ENCODE measurements at places on chromosomes 16 and 17.

GRCh38 chr16:22402191-22402590 is 27.8 kb upstream of the CDR2 start:
- DNase-seq, result no peak

GRCh38 chr17:76597156-76598003 is 11.7 kb upstream of the ST6GALNAC2 start:
- no peak for DNase-seq

DNA sequence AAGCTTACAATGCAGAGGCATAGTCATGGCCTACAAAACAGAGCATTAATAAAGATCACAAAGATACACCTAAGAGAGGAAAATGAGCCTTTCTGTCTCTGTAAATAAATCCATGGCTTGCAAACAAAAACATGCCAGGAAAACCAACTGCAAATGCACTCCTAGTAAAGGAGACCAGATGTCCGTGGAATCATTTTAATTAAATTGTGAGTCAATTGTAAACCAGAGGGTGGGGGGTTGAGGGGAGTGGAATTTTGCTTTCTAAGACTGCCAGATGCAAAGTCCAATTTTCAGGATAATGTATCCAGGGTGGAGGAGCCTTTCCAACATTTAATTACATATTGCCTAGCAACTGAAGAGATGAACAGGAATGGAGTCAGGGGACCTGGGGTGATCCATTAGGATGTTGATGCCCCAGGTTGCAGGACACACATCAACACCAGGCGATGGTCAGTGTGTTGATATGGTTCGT is 390.3 kb upstream of the CCL2 start:
- DNase-seq, result no peak

GRCh38 chr17:55959756-55960155 is 193.5 kb upstream of the ANKFN1 start:
- no peak for DNase-seq

DNA sequence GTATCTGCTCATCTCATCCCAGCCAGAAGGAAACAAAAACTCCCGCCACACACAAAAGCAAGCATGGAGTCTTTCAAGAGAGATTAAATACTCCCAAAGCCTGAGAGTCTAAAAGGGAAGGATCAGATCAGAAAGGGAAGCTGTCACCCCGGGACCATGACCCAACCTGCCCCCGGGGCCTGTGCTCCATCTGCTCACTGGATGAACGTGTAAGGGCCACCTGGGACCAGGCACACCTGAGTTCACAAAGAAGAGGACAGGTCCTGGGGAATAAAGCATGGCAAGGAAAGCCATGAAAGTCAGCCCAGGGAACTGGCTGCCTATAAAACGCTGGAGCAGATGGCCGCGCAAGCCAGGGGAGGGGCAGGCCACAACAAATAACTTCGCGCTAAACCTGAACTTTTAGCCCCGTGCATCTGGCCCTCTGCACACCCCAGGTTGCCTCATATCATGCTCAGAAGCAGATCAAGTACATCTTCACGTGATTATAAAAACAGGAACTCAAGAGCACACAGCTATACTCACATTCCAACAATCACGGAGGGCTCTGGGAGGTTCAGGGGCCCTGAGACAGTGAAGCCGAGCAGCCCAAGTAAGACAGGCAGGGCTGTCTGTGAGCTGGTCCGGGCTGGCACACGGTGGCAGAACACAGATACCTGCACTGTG is 3.4 kb downstream of the TMEM11 start:
- no peak for DNase-seq

DNA sequence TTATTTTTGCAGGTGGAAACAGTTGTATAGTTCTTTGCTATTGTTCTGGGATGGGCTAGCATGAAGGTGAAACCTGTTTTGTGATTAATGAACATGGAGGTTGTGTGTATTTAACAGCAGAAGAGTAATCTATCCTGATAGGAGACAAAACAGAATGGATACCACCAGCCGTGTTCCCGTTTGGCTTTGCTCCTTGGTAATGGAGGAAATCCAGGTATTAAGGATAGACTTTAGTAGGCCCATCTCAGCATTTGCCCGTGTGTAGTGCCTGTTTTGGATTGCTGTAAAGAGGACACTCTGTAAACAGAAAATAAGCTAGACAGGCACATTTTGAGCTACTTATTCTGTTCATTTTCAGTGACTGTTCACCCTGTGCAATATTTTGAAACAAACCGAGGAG is 215.1 kb downstream of the RBFOX1 start:
- no peak for DNase-seq

DNA sequence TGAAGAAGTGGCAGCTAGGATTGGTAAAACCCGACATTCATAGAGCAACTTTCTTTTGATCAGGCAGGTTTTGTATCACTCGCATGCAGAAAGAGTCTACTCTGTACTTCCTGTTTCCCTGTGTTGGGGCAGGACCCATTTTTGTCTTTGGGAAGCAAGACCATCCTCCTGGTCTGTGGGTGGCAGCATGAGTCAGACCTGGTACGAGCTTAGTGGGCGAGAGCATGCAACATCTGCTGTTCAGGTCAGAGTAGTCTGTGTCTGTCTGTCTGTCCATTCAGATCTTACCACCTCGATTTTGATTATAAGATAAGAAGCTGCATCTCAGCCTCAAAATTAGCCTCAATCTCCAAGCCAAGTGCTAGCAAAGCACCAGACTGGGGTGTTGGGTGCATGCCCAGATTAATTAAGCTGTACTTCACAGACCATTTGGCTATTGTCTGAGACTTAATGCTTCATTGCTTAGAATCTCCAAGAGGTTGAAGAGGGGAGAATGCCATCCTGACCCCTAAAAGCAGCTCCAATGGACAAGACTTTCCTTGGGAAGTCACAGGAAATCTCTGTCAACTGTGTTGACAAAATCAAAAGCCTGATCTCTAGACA is 110.9 kb downstream of the XYLT1 start:
- DNase-seq, result peak; percentile 41

- DNase-seq, result no peak
These were observed 9.5 kb downstream of the DEF8 start for GRCh38 chr16:89958068-89958467.

- no peak for DNase-seq
These were observed 5.5 kb downstream of the TEPSIN start for GRCh38 chr17:81233316-81233715.

GRCh38 chr16:89693289-89693731 is 6.8 kb downstream of the CDK10 start:
- peak; percentile 35 for DNase-seq

DNA sequence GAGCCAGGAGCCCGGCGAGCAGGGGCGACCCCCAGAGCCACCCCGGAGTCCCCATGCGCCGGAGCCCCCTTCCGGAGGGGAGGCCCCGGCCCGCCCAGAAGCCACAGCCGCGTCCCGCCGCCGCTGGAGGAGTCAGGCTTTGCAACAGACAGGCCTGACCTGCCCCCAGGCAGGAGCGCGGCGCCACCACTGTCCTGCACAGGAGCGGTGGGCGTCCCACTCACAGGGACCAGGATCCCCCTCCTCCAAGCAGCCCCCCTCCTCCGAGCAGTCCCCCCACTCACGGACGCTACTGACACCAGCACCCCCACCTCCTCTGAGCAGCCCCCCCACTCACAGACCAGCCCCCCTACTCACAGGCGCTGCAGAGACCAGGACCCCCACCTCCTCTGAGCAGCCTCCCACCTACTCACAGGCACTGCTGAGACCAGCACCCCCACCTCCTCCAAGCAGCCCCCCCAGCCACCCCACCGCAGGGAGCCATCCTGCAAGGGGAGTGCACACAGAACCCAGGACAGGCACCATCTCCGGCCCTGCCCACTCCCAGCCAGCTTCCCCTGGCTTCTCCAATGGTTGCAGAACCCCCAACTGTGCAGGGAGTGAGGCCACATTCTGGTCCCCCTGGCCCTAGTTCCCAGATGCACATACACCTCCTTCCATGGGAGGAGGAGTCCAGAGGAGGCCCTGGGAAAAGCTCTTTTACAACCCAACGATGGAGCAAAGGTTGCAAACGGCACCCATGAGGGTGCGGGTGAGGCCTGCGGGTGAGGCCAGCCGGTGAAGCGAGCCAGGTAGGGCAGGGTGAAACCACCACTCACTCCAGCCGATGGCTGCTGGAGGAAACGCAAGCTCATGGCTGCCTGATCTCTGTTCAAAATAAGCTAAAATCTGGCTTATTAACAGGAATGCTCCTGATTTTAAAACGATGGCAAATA is 69.9 kb downstream of the ABR start:
- DNase-seq, result no peak

- no peak for DNase-seq
These were observed 220.1 kb downstream of the SLC39A11 start for GRCh38 chr17:72872396-72872795.

- DNase-seq, result no peak
These were observed 119.8 kb downstream of the HIC1 start for GRCh38 chr17:2174468-2175293.

GRCh38 chr16:30585400-30586191 is at the start of gene ZNF785:
Gene ZNF785, minus strand, starts transcription at chr16:30585697. Its CDS starts 86 bp downstream, at chr16:30585611.
- DNase-seq, result peak; percentile 95

- no peak for DNase-seq
These were observed 31.5 kb downstream of the LMF1 start for GRCh38 chr16:939311-939710.

DNA sequence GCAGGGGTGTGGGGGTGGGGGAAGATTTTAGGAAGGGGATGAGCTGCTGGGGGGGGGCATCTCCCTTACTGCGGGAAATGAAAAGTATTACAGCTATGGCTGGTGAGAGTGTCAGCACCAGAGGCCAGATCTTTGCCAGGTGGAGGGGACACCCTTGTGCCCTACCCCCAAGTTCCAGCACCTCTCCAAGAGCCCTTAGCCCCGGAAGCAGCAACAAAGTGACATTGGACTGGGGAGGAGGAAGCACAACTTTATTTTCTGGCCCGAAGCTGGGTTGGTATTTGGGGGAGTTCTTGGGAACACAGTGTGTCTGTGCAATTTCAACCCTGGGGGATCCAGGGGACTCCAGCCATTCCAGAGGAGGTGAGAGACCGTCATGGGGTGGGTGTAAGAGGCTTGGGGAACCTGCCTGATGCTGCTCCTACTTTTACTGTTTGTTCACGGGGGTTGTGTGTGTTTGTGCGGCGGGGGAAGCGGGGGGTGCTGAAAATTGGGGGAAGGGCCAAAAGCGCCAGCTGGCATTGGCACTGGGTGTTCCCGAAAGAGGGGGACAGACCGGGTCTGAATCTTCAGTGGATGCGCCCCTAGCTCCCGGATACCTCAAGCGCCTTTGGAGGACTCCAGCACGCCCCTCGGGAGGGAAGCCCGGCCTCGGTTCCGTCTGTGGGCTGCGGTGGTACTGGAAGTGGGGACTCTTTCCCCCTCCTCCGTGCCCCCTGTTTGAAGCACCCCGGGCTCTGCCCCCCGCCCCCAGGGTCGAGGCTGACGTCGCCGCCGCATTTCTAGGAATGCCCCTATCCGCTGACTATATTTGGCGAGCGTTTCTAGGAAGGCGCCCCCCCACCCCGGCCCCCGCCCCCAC is 230.3 kb downstream of the MRTFB start:
- peak; percentile 38 for DNase-seq

DNA sequence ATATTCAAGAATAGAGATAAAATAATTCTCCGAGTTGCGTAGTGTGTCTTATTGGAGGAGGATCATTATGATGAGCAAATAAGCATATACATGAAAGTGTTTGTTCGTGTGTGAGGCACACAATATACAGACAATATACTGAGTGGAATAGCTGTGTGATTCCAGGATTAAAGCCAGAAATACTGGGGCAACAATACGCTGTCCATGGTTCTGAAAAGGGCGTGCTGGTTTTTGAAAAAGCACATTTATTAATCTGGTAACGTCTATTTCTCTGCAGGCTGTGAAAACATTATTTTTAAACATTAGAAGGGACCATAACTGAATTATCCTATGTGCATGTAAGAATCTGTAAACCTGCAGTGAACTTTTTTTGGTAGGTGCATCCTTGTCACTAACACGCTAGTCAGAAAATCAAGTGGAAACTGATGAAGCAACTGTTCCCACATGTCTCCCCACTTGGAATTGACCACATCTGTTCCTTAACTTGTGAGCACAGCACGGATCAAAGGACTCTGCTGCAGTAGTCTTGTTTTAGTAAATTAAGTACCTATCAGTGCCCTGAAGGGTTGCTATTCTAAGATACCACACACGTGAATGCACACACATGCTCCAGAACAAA is 346.0 kb downstream of the GRIN2A start:
- no peak for DNase-seq

DNA sequence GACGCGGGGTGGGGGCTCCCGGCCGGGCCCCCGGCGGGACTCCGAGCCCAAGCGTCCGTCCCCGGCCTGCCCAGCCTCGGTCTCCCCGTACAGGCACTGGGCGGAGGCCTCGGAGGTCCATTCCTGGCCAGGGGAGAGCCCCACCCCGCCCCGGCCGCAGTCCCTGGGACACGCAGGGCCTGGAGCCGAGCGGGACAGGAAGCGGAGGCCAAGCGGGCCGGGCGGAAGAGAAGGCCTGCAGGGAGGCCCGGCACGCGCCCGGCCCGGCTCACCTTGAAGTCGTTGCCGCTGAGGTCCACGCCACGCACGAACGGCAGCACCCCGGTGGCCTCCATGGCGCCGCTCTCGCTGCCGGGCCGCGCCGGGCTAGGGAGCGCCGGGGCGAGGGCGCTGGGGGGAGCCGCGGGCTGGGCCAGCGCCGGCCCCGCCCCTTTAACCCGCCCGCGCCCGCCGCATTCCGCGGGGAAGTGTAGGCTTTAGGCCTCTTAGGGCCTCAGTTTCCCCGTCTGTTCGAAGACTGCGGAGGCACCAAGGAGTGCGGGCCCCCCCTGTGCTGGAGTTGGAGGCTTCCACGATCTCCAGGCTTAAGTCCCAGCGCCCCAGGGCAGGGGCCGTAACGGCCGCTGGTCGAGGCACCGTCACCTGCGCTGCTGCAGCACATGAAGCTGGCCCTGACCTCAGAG is at the start of gene FLII:
FLII (minus strand) TSS at position 383 of the 683 bp plus-strand sequence; CDS start at position 335, 48 bp downstream.
- DNase-seq, result peak; percentile 71

- DNase-seq, result no peak
These were observed 350.9 kb downstream of the FOXL1 start for GRCh38 chr16:86929057-86929871.

DNA sequence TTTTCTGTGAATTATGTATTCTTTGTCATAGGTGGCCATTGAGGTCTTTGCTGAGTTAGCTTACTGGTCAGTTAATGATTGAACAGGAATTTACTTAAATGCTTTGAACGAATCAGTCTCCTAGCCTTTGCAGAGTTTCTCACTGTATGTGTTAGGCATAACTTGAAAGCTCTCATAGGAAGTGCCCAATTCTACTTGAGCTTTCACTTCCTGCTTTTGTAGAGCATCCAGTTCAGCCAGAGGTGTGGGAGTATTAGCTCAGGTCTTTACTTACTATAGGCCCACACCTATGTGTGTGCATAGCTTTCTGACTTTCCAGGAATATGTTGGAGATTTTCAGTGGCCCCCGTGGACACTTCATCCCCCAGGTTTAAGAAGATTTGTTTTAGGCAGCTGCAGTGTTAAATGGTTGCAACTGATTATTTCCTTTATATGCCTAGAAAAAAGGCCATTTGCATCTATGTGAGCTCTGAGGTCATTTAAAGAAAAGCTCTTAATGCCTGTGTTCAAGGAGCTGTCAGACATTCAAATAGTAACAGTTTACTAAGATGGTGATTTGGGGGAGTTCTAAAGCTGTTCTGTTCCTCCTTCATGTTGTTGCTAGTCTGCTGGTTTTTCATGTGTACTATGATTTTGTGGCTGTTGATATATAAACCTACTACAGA is 62.3 kb downstream of the PHKB start:
- DNase-seq, result peak; percentile 69
